ENCODE measurements at places on chromosomes 3 and 15.

GRCh38 chr15:38895326-38896255 is 331.0 kb upstream of the RASGRP1 start:
- no peak for DNase-seq

GRCh38 chr3:13338231-13338630 is 81.9 kb downstream of the NUP210 start:
- DNase-seq = no peak

- DNase-seq = no peak
Measured at GRCh38 chr3:183533412-183534132, 21.9 kb downstream of the KLHL6 start.

DNA sequence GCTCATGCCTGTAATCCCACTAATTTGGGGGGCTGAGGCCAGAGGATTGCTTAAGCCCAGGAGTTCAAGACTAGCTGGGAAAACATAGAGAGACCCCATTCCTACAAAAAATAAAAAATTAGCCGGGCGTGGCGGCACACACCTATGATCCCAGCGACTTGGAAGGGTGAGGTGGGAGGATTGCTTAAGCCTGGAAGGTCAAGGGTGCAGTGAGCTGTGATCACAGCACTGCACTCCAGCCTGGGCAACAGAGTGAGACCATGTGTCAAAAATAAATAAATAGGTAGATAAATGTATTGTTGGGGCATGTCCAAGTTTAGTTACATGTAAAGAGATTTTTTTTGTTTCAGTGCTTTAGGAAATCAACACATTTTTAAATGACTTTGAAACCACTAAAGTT is 36.4 kb downstream of the SLC12A1 start:
- no peak for DNase-seq

DNA sequence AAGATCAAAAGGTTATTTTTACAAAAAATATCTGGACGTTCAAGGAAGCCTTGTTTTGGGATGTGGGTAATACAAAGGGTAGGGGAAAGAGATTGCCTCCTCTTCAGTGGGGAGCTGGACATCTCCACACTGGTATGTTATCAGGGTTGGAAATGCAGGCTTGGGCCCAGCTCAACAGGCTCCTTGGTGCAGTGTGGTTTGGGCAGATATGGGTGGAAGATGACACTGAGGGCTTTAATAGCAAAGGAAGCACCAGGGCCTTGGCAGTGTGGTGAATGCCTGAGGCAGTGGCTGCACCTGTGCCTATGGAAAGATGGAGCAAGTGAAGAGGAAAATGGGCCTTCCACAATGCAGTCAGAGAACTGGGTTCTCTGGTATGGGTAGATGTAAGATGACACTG is 11.2 kb upstream of the MED12L start:
- DNase-seq = no peak

- DNase-seq = no peak
Measured at GRCh38 chr3:72594615-72595215, 253.5 kb downstream of the SHQ1 start.

DNA sequence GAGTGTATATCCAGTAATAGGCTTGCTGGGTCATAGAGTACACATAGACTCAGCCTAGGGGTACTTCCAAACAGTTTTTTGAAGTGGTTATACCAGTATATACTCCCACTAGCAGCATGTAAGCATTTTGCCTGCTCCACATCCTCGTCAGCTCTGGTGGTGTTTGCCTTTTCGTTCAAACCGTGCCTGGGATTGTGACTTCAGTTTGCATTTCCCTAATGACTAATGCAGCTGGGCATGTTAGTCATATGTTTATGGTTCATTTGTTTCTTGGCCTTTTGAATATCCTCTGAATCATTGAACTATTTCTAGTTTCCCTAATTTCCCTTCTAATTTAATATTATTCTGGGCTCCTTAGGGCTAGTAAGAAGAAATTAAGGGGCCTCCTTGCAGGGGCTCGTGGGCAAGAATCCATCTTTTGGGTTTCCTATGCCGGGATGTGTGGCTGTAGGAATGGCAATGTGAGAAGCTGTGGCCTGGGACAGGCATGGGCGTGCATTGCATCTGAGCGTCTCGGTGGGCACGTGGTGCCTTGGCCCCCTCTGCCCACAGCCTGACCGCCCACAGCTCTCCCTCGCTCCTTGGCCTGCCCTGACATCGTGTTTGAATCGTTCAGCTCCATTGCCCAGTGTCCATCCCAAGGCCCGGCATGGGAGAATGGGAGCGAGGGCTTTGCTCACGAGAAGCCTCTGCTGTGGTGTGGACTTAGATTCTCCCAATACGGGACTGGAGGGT is 26.4 kb downstream of the FAH start:
- no peak for DNase-seq

DNA sequence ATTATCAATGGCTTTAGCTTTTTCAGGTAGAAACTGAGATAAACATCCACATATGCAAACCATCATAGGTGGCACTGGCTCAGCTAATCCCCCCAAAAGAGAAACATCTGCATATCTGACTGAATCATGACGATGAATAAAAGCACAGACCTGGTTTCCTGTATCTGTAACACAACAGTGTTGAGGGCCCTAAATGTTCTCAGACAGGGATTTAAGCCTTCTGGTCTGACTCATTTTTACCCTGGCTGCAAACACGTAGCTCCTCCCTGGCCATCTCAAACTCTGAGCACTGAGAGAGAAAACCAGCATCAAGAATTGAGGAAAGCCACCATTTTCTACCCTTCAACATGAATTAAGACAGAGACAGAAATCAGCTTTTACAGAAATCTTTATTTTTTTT is 35.2 kb downstream of the GLB1 start:
- DNase-seq = peak; percentile 22

DNA sequence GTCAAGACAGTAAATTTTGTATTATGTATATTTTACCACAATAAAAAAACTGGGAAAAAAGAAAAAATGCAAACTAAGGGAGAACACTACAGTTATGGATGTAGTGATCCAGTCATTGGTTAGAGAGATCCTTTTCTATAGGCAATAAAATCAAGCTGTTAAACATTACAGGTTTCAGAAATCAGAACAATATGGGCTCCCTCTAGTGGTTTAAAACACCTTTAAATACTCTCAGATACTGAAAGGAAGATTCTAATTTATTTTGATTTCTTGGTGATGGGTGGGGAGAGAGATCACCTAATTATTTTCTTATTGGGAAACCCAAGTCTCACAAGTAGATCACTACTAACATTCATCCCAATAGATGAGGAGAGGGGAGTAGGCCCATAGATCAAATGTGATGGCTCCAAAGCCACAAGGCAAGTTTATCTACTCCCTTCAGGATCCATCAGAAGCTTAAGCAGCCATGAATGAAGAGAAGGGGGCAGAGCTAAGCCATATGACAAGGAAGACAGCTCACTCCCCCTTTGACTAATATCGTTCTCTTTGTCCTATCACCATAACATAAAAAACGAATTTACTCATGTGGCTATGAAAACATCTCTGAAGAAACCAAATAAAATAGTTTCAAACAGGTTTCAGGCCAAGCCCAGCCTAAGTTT is 118.6 kb downstream of the ANO10 start:
- no peak for DNase-seq

Data from germinal center (tissue), 1 donor.